ENCODE measurements at places on chromosomes 2 and 18. TPM values are rescaled to one million over a fixed set of nuclear protein-coding genes. Genes with fewer than 3 reads are reported as not detected.

The MIB1 gene
- total RNA-seq, result 39.0 TPM

The BOLA3 gene
- 23.3 TPM for total RNA-seq

The ORMDL1 gene
- 119 TPM for total RNA-seq

The C2orf81 gene
- 2.9 TPM for total RNA-seq

The CYP27C1 gene
- total RNA-seq, result not detected

The CYP1B1 gene
- 0.44 TPM for total RNA-seq

The CYP27A1 gene
- total RNA-seq, result 0.52 TPM

- DNase-seq, result no peak
Observed at GRCh38 chr2:85470850-85471800, 52.6 kb downstream of the SH2D6 start.

GRCh38 chr2:170425281-170425751 lies 247.4 kb downstream of the MYO3B start:
- no peak for DNase-seq

DNA sequence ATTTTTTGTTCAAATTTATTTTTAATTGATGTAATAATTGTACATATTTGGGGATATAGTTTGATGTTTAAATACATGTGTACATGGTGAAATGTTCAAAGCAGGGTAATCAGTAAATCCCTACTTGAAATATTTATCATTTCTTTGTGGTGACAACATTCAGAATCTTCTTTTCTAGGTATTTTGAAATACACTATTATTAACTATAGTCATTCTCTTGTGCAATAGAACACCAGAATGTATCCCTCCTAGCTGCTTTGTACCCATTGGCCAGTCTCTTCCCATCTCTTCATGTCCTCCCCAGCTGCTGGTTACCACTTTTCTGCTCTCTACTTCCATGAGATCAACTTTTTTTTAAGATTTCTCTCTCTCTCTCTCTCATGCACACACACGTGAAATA lies 126.5 kb downstream of the ZNF407 start:
- no peak for DNase-seq

DNA sequence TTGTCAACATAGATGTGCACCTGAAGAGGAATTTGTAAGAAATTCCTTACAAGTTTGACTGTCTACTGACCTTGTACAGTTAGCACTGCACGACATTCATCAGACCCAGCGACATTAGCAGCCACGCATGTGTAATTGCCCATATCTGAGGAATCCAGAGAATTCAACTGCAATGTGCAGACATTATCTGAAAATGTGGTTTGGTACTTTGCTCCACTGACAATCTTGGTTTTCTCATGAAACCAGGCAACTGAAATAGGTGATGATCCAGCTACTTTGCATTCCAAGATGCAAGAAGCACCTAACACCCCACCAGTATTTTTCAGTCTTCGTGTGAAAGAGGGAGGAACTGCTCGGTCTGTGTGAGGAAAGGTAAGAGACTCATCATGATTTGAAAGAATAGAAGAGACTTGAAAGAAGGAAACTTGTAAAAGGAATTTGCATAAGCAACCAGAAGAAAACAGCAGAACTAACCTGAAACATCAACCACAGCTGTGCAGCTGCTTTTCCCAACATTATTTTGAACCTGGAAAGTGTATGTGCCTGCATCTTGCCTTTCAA lies 83.4 kb downstream of the TTN start:
- DNase-seq, result no peak

DNA sequence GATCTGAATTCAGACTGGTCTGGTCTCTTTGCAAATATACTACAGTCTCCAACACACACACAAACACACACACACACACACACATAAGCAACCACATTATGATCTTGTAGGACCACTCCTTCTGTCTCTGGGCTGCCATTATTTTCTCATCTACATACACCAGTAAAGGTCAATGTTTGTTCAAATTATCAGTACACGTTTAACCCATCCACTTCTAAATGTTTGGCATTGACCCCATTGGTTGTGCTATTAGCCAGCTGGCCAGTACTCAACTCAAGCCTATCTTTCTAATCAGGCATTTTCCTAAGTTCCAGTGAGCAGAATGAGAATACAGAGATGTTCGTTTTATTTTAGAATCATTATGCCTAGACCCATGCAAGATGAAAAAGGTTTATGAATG lies 186.4 kb downstream of the CNTNAP5 start:
- DNase-seq, result no peak

DNA sequence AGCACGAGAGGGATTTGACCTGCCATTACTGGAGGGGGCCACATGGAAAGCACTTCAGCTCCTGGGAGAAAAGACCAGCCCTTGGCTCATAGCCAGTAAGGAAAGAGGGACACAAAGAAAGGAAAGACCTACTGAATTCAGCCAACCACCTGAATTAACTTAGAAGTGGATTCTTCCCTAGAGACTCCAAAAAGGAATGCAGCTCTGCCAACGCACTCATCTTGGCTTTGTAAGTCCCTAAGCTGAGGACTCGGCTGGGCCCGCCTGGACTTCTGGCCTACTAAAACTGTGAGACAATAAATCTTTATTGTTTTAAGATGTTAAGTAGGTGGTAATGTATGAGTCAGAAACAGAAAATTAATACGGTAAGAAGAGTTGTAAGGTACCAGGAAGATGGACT lies 11.5 kb downstream of the ATF2 start:
- DNase-seq, result no peak

GRCh38 chr2:20122864-20123263 lies 71.4 kb upstream of the LAPTM4A start:
- no peak for DNase-seq

DNA sequence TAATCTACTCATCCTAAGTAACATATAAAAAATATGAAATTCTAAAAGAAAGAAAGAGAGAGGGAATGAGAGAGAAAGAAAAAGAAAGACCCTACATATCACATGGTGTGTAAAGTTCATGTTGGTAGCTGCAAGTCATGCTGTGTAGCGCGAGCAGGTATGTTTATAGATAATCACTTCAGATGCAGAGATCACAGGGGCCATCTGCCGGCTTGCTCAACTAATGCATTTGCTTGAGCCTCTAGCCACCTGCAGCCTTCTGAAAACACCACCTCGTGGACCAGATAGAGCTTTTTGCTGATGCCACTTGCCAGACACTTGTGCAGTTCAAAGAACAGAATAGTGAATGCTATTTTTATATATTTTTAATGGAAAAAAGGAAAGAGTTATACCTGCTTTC lies 37.6 kb downstream of the CDH7 start:
- no peak for DNase-seq

DNA sequence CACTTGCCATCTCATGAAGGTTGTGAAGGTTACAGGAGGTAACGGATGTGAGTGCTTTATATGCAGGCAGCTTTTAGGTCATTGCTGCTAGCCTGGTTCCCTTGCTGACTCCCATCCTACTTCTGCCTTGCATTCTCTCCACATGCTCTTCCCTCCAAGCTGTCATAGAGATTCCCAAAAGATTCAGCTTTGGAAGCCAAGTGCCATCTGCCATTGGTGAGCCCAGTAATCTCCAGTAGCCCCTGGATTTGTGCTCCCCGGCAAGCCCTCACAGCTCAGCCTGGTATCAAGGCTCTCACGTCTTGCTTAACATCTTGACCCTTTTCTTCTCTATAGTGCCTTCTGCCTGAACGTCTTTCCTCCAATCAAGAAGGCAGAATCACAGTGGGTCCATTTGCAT lies 61.6 kb downstream of the MYT1L start:
- DNase-seq, result no peak

- DNase-seq, result no peak
Observed at GRCh38 chr2:207115715-207116364, 49.9 kb downstream of the KLF7 start.

DNA sequence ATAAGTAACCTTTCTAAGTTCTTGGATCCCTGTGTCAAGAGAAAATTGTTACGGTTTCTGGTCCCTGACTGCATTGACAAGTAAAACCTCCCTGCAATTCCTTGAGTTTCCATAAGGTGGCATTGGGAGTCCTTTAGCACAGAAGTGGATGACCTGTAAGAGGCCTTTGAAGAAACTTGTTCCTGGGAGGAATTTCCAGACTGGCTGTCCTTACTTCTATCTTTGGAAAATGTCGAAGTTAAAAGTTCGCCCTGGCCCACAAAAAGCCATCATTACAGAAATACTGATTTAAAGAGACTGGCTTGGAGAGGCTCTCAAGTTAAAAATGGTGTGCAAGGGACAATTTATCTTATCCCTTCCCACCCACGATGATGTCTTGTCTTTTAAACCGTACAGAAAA lies 218.4 kb downstream of the CDH20 start:
- no peak for DNase-seq

GRCh38 chr2:215866606-215867005 lies 146.7 kb downstream of the MREG start:
- DNase-seq, result no peak

- no peak for DNase-seq
Observed at GRCh38 chr2:160835166-160835565, 325.1 kb upstream of the TANK start.

DNA sequence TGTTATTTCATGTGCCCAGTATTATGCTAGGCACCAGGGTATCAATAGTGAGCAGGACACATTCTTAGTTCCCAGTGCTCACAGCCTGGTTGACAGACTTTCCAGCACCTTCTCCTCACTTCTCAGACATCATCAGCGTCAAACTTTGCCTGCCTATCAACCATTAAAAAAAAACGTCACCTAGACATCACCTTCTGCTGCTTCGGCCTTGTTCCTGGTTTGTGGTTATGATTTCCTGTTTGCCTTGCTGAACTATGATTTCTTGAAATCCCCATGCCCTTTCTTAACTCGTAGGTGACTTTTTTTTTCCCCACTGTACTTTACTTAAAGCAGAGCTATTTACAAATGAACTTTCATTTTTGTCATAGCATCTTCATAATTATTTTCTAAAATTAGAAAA lies 60.4 kb upstream of the NABP1 start:
- DNase-seq, result peak; percentile 26

GRCh38 chr2:227450926-227451654 lies 20.9 kb upstream of the AGFG1 start:
- no peak for DNase-seq

- no peak for DNase-seq
Observed at GRCh38 chr18:70195852-70196434, 9.5 kb downstream of the RTTN start.

DNA sequence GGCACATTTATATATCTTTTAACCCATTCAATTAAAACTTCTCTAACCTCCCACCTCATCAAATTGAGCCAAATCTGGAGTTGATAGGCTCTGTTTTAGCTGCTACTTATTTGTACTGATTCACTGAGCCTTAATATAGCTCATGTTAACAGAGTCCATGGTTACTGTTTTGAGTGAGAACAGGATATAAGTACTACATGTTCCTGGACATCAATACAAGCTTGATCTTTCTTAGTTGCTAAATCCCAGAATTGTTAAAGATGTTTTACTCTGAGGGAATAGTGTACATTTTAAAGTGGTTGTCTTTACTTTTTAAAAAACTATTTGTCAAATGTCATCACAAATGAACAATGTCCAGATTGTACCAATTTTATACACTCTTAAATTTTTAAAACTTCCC lies 157.7 kb downstream of the RPRM start:
- DNase-seq, result no peak

DNA sequence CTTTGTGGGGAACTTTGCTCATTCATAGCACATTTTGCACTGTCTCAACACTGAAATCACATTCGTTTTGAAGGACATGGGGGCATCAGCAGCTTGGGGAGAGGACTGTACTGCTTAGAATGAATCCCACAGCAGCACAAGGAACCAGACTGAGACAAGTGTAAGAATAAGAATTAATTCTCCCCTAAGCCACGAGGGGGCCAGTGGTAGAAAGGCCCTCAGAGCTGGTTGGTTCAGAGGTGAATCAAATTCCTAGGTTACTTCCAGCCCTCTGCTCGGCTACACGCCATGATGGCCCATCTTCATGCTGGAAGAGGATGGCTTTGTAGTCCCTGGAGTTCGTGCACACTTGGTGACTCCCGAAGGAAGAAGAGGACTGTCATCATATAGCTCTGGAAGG lies 12.0 kb upstream of the MC5R start:
- no peak for DNase-seq

- DNase-seq, result no peak
Observed at GRCh38 chr2:31217465-31218200, at the start of gene CAPN14. Gene CAPN14, minus strand, starts transcription at chr2:31217515. Its CDS starts 12,068 bp downstream, at chr2:31205447.

- DNase-seq, result no peak
Observed at GRCh38 chr2:232744963-232745362, 31.4 kb downstream of the KCNJ13 start.

DNA sequence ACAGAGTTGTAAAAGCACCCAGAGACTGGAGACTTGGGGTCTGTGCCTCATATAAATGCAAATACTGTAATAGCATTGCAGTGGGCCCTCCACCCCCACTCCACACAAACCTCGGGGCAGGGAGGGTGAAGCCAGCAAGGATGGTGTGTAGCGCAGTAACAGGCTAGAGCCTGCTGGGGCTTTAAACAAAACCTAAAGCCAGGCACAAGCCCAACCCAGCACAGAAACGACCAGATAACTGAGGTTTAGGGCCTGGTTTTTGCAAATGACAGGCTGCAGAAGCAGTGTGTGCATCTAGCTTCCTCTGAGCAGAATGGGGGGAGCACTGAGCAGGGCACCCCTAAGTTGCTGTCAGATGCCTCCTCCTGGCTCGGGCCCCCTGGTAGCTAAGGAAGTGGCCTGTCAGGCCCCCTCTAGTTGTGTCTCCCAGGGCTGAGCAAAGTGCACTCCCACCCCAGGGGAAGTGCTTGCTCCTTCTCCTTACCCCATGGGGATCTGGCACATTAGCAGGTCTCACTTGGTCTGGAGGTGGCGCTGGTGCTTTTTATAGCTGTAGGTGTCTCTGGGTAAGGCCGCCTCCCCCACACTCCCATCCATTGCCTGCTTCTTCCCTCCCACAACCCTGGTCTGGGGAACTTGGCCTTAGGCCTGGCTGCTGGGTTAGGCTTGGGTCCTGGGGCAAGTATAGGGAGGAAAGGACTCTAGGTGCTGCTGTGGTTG lies 135.1 kb downstream of the CELF4 start:
- DNase-seq, result no peak

- no peak for DNase-seq
Observed at GRCh38 chr2:151029406-151030157, 232.1 kb downstream of the RBM43 start.

DNA sequence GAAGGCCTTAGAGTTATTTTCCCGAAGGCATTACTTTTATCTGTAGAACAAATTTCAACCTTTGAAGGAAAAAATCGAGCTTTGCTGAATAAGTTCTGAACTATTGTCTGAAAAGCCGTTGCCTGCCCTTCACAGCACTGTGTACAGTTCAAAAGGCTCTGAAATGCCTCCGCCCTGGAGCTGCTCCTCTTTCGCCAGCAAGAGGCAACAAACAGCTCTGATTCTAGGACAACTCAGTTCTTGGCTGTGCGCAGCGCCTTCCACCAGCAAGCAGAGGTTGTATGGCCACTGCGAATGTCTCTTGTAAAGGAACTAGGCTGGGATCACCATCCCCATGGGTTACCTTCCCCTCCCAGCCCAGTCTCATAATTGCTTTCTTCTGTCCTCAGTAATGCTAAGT lies 308.5 kb downstream of the GBX2 start:
- no peak for DNase-seq

DNA sequence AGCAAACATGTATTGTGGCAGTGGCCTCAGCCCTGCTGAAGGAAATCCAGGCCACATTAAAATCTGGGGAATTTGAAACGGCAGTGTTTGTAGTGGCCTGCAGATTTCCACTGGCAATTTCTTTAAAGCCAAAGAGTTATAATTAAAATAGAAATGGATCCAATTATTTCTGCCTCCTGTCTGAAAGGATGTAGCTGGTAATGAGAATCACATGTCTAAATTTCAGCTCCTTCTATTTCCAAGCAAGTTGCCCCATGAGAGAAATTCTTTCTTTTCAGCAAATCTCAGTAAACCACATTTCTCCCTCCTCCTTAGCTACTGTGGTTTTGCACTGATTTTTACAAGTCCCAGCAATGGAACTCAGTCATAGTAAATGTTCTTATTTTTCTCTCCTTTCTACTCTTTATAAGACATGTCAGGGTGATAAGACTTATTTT lies 55.4 kb upstream of the ZNF396 start:
- DNase-seq, result no peak

- no peak for DNase-seq
Observed at GRCh38 chr18:45666006-45666405, 50.7 kb downstream of the SLC14A2 start.

All from T-helper 17 cell (primary cell).